ENCODE measurements at places on chromosomes 4 and X.

DNA sequence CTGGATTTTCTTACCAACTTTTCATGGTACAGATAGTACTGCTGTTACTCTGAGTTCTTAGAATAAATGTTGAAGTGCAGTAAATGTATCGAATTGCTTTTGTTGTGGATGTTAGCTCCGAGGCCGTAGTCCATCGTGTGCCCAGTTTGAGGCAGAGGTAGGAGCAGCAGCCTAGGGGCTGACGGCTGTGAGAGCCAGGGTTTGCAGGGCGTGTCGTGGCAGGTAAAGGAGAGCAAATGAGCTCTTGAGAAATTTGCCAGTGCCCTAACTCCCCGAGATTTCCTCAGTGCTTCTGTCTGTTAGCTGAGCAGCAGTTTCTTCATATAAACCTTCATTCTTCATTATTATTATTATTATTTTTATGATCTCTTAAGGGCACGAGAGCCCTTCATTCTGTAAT is 21.6 kb downstream of the PRIMPOL start:
- no peak for DNase-seq

- no peak for DNase-seq
Measured at GRCh38 chr4:7382634-7383014, 52.1 kb downstream of the PSAPL1 start.

DNA sequence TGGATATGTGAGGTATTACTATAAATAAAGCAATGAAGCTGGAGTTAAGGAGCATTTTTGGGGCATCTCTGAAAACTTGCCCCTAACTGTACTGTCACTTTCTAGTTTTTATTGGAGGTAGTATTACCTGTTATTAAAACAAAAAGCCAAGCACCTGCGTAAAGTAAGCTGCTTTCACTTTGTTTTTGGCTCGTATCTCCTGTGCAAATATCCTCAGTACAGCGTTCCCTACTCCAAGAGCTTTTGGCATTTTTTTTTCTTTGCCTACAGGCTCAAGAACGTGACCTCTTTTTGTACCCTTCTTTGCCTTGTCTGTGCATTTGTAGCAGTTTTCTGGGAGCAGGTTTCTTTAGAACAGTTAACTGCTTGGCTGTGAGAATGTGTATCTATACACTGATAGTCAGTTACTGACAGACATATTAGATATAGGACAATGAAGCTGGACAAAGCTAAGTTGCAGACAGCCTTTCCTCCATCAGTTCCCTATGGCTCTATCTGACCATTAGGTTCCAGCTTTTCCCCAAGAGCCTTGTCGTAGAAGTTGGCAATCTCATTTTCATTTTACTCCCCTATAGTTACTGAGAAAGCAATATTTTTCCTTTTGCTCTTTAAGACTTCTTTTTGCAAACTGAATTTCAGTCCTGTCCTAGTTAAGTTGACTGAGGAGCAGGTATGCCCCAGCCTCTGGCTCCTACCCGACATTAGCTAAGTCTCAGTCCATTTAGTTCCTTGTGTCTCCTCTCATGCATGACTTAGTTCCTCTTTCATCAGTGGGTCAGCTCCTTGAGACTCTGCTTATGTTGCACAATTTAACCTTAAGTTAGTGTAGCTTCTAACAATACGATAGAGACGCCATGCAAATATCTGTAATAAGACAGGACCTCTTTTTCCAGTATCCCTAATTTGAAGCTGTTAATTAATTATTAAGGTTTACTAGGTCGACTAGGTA is 71.5 kb upstream of the HPRT1 start:
- no peak for DNase-seq

DNA sequence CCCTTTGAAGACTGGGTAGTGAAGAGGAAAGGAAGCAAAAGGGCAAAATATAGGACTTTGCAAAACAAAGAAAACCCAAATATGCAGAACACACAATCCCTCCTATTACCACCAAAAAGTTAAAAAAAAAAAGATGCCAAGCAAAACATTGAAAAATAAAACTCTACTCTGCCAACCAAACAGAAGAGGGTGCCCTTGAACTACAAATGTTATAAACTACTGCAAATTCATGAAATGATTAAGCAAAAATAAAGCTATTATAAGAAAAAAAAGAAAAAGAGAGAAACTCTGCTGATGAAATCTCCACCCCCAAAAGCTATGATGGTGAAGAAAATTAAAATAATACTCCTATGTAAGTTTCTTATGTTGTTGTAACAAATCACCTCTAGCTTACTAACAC is 168.5 kb upstream of the STK26 start:
- no peak for DNase-seq

- no peak for DNase-seq
Measured at GRCh38 chrX:111181951-111182350, 86.0 kb downstream of the PAK3 start.

GRCh38 chrX:87621697-87622096 is 104.1 kb downstream of the KLHL4 start:
- no peak for DNase-seq

DNA sequence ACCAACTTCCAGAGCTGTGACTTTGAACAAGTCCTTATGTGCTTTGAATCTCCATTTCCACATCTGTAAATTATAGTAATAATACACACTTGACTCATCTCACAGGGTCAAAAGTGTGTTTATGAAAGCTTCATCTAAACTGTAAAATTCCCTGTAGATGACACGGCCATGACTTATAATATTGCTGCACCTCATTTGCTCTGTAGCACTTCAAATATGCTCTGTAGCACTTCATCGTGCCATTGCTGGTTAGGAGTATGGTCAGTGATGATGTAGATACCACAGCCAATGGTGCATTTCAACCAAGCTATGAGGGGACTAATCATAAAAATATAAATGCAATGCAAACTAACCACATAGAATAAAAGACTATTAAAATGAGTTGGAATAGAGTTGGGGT is 318.6 kb downstream of the ANK2 start:
- no peak for DNase-seq

DNA sequence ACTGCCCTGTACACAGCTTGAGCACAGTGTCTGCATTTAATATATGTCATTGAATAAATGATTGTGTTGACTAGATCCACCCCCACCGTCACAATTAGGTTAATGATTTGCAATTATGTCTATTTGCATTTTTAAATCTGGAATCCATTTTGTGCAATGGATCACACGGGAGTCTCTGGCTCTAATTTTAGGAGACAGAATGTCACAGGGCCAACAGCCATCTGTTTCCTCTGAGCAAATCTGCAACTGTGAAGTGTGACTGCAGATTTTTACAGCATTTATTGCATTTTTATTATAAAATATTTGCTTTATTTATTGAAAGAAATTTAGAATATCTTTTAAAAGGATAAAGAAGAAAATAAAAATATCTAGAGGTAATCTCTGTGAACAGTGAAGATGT is 316.8 kb downstream of the HS3ST1 start:
- no peak for DNase-seq

GRCh38 chr4:106854569-106855351 is 181.4 kb downstream of the DKK2 start:
- DNase-seq, result no peak

DNA sequence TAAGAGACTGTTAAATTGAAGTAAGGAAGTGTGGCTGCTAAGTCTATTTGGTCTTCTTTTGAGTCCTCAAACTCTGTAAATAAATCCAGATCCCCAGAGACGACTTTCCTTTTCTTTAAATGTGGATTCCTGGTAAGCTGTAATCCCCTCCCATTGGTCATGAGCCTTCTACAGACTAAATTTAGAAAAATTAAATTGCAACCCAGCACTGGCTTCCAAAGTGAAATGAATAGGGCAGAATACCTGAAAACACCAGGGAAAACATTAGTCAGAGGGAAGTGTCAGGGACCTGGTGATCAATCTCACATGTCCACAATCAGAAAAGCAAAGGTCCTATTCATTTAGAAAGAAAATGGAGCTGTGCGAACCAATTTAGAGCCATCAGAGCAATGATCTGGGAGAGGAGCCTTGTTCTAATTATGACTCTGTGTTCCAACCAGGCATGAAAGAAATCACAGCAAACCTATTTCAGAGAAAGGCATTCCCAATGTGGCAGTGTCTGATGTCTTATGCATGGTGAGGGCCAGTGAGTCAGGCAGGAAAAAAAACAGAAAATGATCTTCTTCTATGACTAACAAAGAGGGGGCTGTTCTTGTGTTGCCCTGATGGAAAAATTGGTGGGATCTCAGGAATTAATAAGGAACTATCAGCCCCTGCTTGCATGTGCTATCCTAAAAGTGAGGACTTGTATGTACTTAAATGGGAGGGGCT is 19.8 kb upstream of the CCDC149 start:
- no peak for DNase-seq

GRCh38 chr4:8547108-8547911 is 32.9 kb upstream of the GPR78 start:
- peak; percentile 39 for DNase-seq

GRCh38 chr4:37837446-37837845 is 11.0 kb downstream of the PGM2 start:
- no peak for DNase-seq

GRCh38 chrX:107978707-107979307 is 3.4 kb downstream of the TEX13B start:
- DNase-seq, result no peak

DNA sequence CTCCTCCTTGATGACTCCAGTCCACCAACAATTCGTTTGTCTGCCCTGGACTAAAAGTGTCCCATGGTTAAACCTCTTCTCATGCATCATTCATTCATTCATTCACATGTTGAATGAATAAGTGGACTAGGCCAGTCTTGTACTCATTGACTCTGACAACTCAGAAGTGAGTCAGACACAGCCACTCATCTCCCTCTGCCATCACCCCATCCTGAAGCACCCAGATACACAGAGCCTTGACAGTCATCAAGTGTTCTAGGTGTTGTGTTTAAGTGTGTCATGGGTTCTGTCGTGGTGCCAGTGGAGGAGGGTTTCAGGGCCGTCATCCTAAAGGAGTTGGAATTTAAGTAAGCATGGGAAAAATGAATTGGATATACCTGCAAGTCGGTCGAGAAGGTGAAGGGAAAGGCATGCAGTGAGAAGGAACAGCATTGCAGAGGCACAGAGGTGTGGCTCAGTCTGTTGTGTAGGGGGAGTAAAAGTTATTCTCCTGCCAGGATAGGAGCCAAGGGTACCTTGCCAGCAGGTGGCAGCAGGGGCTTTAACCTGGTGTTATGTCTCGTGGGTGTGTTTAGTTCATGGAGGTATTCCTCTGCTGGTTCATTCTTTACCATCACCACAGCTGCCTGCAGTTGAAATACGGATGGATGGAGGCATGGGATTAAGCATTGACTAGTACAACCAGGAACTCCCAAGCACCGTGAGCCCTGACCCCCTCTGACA is 18.3 kb downstream of the MAGED2 start:
- no peak for DNase-seq

DNA sequence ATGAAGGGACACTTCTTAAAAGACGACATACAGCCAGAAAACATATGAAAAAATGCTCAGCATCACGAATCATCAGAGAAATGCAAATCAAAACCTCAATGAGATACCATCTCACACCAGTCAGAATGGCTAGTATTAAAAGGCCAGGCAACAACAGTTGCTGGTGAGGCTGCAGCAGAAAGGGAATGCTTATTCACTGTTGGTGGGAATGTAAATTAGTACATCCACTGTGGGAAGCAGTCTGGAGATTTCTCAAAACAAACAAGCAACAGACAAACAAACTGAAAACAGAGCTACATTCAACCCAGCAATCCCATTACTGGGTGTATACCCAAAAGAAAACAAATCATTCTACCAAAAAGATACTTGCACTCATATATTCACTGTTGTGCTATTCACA is 197.9 kb downstream of the EVC2 start:
- DNase-seq, result no peak

GRCh38 chr4:175339100-175339707 is 421.0 kb downstream of the ADAM29 start:
- no peak for DNase-seq

GRCh38 chr4:94582517-94582916 is 130.8 kb downstream of the PDLIM5 start:
- DNase-seq, result no peak

- DNase-seq, result no peak
Measured at GRCh38 chr4:170080496-170080895, 9.3 kb downstream of the AADAT start.

- peak; percentile 37 for DNase-seq
Measured at GRCh38 chr4:150010525-150011126, 67.6 kb upstream of the DCLK2 start.

- DNase-seq, result no peak
Measured at GRCh38 chr4:168716406-168717129, 219.7 kb downstream of the PALLD start.

- DNase-seq, result no peak
Measured at GRCh38 chr4:109015413-109015810, 252.6 kb upstream of the ETNPPL start.

DNA sequence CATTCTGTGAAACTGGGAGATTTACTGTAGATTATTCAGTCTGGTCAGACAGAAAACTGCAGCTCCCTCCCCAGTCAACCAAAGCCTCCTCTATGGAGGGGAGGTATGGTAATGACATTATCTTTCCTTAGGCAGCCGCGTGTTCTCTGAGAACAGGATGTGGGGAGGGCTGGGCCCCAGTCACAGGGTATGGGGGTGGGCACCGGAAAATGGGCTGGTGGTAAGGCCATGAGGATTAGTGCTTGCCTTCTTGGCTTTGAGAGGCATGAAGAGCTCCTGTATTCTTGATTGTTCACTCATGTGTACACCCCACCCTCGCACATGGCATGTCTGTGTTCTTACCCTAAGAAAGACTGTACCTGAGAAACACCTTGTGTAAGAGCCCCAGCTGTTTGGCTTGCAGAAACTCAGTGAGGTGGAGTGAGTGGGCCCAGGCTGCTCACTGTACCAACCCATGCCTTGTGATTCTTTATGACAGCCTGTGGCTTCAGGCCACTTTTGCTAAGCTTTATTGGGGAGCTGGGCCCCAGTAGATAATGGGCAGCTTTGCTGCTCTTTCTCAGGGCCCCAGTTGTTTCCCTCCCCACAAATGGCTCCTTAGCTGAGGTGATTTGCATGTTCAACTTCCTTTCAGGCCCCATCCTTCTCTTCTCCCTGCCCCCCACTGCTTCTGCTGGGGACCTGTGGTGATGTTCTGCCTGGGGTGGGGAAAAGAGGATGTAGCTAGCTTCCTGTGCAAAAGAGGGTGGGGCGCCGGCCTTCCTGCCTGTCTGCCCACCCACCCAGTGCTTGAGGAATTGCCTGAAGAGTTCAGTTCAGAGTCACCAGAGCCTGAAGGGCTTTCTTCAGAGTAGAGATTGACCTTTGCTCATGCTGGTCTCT is 30.7 kb downstream of the MSN start:
- no peak for DNase-seq

DNA sequence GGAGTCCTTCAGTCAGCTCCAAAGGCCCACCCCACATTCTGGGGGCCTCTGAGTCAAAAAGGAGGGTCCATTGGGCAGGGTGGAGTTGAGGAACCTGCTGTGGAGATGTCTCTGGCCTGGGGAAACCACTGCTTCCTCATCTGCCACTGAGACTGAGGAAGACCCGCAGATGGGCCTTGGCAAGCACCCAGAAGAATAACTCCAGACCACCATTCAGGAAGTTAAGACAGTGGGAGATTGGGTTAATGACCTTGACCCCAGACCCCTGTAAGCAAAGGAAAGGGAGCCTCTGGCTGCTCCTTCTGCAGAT is 8.1 kb upstream of the HSD17B10 start:
- DNase-seq, result no peak

GRCh38 chr4:183350317-183351071 is 28.3 kb upstream of the CLDN24 start:
- DNase-seq, result no peak

Measured in iPS DF 6.9 (cell line).